Activated naive CD4-positive, alpha-beta T cell (primary cell): ENCODE measurements at places on chromosomes 6 and 20.

DNA sequence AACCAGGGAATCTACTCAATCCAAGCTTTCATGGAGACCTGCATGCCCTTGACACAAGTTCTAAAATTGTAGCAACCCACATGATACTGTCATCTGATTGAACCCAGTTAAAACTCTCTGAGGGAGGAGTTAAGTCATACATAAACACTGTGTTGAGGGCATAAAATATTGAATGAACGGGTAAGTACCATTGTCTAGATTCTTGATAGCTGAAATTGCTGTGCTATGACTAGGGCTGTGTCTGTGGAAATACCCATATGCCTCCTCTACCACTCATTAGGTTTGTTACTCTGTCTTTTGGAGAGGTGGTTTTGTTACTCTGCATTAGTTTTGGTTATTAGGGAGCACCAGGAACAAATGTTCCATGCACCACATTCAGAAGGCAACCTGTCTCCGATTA is 7.6 kb downstream of the ENPP4 start:
- DNase-seq, result no peak

- DNase-seq, result no peak
These were observed 3.4 kb upstream of the NSFL1C start for GRCh38 chr20:1469925-1470571.

- DNase-seq, result no peak
These were observed 48.6 kb upstream of the RCAN2 start for GRCh38 chr6:46539866-46540265.

- DNase-seq, result no peak
These were observed 99.6 kb downstream of the ISM1 start for GRCh38 chr20:13320702-13321101.

DNA sequence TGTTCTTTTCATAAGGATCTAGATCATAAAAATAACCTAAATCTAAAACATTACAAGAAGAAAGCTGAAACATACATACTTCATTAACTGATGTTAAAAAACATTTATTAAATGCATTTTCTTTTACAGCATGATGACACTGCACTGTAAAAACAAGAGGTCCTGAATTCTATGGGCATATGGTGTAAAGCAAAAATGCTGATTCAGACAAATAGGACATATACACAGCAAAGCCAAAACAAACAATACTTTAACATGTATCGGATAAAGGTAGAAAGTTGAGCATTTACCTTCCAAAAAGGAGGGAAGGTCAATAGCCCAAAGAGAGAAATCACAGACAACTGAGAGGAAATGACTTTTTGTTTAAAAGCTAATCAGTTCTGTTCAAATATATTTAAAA is 221.5 kb downstream of the RNGTT start:
- no peak for DNase-seq

GRCh38 chr20:19654921-19655320 is 103.1 kb upstream of the RIN2 start:
- DNase-seq, result no peak

DNA sequence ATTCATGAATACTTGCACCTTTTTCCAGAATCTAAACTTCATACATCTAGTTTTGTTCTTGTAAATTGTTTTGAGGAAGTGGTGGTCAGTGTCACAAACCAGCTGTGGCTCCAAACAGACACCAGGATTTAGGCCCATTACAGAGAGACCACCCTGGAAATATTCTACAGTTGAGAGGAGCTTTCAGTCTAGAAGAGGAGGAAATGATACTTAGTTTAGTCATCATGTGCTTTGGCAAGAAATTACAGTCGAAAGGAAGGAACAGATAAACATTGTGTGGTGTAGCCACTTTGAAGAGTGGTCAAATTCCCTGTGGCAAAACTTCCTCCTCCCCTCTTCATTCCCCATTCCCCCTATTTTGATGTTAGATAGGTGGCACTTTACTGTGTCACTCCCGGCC is 15.7 kb downstream of the DCBLD1 start:
- no peak for DNase-seq

DNA sequence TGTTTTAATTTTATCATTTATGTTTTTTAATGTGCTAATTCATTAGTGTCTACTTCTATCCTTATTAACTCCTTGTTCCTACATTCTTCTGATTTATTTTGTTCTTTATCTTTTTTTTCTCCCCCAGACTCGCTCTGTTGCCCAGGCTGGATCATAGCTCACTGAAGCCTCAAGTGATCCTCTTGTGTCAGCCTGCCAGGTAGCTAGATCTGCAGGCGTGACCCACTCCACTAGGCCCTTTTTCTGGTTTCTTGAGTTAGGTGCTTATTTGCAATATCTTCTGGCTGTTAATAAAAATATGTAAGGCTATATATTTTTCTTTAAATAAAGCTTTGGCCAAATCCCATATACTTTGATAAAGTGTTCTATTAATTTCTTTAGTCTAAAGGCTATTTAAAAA is 2.8 kb downstream of the TAF11 start:
- no peak for DNase-seq

DNA sequence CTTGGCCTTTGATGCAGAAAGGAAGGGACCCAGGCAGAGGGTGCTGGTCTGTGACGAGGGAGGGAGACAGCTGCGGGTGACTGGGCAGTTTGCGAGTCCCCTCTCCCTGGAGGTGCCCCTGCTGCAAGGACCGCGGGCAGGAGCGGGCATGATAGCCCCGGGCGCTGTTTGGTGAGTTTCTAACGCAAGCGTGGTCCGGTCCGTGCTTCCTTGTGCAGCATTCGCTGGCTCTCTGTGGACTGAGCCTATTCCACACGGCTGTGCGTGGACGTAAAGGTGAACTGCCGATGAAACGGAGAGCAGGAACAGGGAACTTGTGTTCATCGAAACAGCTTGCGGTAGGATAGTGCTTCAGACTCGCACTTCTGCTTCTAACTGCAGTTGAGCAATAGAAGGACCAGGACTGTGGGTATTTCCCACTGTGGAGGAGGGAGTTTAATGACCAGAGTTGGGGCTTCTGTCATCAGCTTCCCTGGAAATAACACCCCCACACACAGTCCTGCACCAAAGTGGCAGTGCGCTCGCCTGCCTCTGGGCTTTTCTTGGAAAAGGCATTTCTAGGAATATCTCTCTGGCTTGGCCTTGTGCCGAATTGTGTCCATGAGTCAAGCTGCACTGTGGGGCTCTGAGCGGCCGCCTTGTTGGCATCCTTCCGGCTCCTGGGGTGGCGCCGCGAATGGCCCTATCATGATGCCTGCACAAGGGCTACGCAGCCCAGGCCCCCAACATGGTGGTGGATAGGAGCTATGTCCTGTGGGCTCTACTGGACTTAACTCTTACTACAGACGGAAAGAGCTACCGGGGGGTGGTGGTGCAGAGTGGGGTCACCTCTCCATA is 48.9 kb downstream of the DUSP22 start:
- no peak for DNase-seq

GRCh38 chr20:61556111-61556510 is 304.1 kb downstream of the CDH4 start:
- DNase-seq, result no peak

DNA sequence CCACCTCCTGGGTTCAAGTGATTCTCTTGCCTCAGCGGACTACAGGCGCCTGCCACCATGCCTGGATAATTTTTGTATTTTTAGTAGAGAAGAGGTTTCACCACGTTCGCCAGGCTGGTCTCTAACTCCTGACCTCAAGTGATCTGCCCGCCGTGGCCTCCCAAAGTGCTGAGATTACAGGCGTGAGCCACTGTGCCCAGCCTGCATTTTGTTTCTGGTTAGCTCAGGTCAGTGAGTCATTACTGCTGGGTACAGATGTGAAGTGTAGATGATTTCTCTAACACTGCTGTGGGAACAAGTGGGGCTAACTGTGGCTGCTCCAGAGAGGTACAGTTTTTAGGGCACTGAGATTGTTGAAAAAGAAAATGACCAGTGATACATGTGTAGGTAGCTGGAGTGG is 188.6 kb downstream of the PRL start:
- DNase-seq, result no peak

GRCh38 chr6:57201718-57202117 is 20.4 kb downstream of the RAB23 start:
- DNase-seq, result no peak

DNA sequence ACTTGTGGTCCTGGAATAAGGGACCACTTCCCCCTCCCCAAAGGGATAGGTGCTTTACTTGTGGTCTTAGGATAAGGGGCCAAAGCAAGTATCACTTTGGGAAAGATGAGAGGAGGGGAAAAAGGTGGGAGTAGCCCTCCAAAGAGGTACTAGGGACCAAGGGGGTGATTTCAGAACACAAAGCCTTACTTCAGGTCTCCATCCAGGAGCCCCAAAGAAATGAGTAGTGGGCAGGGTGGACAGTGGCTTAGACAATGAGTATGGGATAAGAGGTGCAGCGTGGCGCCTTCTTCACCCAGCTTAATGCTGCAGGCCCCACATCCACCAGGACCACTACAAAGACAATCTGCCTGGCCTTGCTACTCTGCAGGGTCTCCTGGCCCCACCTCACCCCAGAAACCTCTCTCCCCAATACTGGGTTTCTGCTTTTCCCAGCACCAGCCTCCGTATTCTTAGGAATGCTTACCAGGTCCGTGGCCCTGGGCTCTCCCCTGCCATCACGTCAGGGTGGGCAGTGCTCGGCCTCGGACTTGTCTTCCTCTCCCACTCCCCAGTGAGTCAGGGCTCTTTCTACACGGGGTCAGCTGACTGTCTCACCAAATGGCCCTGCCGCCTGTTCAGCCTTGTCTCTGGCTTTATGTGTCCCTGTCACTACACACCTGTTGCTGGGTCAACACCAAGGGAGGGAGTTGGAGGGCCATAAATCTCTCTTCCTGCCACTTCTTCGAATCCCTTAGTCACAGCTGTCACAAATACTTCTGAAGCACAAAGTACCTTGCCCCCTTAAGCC is 3.1 kb downstream of the NNAT start:
- DNase-seq, result no peak

DNA sequence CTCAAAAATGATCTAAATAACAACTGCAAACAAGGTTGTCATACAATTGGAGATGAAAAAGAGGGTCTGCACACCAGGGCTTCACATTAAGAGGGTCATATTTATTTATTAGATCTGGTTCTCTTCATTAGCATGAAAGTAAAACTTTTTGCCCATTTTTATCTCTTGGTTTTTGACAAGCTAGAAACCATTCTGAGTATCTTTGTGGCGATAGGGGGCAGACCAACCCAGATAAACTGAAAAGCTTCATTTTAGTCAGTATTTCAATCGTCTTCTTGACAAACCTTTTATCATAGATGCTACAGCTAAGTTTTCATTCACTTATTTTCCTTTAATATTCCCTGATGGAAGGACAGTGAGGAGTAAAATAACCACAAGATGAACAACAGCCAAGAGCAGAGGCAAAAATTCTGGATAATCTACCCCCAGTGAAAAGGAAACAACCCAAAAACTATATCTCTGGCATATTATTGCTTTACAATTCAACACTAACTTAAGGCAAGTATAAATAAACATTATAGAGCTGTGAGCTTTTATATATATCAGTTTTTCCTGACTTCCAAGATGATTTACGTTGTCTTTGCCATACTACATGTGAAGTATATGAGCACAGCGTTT is 45.2 kb downstream of the THEMIS start:
- peak; percentile 5 for DNase-seq

DNA sequence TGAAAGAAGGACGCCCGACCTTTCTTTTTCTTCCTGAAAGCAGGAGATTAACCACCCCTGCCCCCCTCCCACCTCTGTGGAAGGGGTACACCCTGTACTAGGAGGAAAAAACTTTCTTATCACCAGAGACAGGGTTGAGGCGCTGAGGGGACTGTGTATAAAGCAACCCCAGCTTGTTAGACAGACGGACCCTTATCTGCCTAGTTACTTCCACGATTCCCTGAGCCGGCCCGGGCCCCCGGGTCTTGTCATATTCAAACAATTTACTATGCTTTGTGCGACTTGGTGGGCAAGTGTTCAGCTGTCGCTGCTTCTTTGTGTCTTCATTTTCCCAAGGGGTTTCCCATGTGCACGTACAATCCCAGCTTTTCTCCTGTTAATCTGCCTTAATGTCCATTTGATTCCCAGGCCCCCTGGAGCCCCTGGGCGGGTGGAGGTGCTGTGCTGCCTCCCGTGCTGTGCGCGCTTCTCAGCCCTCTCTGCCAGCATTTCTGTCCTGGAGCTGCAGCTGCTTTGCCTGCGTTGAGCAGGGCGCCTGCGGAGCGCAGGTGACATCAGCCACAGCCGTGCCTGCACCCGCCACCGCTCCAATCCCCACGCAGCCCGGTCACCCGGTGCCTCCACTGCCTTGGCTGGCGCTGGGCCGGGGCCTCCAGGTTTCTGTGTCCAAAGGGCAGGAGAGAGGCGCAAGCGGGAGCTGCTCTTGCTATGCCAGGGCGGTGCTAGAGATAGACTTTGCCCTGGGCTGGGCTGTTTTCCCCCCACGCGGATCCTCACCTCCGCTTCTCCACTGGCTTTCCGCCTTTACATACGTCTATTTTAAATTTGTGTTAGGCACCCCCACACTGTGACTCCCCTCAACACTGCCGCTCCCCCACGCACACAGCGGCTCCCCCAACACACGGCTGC is 96.2 kb downstream of the TTLL2 start:
- DNase-seq, result no peak

- DNase-seq, result no peak
These were observed 69.2 kb upstream of the TBC1D7 start for GRCh38 chr6:13397359-13398068.

GRCh38 chr6:39037082-39037508 is 11.5 kb upstream of the GLP1R start:
- no peak for DNase-seq

DNA sequence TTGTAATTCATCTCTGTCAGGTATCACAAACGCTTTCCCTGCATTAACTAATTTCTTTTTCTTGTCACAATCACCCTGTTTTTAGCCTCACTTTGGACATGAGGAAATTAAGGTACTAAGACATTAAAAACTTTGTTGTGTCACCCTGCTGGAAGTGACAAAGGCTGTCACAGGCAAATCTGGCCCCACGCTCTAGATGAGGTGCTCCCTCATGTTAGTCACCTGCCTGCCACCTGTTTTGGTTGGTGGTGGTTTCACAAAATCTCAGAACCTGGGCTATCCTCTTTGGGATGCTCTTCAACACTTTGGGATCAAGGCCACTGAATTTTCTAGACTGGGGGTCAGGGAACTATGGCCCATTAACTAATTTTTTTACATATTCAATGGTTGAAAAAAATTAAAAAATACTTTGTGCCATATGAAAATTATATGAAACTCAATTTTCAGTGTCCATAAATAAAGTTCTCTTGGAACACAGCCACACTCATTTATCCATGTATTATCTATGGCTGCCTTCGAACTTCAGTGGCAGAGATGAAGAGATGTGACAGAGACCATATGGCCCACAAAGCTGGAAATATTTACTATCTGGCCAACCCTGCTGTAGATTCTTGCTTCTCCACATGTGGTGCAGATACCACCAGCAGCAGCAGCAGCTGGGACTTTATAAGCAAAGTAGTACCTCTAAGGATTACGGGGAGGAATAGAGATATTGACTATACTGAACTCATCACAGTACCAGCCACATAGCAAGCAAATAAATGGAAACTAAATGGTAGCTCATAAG is 16.1 kb upstream of the TNFAIP3 start:
- no peak for DNase-seq

- DNase-seq, result no peak
These were observed 1.7 kb upstream of the TMEM170B start for GRCh38 chr6:11535801-11536230.
